ENCODE measurements at places on chromosomes 16 and 17.

DNA sequence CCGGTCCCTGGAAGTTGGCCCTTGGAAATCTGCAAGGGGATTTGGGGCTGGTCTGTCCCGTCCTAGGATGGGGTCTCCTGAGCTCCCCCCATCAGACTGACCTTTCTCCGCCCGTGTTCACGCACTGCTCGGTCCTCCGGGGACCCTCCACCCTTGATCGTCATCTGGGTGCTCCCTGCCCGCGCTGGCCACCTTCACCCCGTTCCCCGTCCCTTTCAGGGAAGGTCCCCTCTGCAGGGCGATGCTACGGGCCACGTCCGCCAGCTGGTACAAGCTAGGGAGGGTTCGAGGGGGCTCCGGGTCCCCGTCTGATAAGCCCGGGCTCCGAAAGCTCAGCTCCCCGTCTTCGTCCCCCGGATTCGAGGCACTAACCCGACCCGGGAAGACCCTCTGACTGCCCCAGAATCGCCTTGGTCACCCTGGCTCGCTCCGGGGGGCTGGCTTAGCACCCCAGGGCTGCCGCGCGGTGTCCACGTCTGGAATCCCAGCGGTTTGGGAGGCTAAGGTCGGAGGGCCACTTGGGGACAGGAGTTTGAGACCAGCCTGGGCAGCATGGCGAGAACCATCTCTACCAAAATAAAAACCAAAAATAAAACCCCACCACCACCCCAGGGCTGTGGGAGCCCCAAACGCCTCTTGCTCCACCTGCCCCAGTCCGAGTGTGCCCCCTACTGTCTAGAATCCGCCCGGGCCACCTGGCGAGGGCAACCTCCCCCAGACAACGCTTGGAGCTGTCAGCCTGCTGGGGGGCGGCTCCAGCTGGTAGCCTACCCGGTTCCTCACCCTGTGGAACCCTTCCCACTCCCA is 1.1 kb upstream of the SLC43A2 start:
- DNase-seq = peak; percentile 3

GRCh38 chr17:54368906-54369305 is 531.7 kb upstream of the TOM1L1 start:
- no peak for DNase-seq

GRCh38 chr16:70759666-70760065 is 41.3 kb downstream of the VAC14 start:
- DNase-seq = no peak

DNA sequence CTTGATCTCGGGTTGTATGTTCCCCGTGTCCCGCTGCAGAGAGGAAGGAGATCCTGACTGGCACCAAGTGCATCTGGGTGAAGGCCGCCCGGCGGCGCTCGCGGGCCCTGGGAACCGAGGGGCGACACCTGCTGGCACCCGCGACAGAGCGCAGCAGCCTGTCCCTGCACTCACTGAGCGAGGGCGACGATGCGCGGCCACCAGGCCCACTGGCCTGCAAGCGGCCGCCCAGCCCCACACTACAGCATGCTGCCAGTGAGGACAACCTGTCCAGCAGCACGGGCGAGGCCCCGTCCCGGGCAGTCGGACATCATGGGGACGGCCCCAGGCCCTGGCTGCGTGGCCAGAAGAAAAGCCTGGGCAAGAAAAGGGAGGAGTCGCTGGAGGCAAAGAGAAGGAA is 7.5 kb downstream of the BTBD17 start:
- DNase-seq = no peak

DNA sequence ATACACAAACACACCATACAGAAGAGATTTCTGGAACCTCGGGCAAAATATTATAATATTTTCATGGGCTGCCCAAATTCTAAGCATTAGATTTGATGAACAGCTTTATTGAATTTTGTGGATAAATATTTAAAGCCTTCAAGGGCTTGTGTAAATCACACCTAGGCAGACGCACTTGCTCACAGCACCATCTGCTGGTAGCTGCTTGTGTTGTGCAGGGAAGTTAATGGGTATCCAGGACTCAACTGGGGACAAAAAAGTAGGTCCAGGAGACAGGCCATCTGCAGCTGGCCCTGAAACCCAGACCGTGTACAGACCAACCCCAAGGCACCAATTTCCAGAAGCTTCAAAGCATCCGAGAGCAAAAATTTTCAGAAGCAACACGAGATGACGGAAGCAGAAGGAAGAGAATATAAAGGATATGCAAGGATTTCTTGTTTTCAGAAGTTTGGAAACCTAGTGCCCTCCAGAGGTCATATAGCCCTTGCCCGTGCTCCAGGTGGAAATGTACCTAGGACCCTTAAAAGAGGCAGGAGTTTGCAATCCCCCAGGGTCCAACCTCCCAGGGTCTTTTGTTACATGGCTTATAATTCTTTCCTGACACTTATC is 140.0 kb downstream of the CHD9NB start:
- peak; percentile 80 for DNase-seq

DNA sequence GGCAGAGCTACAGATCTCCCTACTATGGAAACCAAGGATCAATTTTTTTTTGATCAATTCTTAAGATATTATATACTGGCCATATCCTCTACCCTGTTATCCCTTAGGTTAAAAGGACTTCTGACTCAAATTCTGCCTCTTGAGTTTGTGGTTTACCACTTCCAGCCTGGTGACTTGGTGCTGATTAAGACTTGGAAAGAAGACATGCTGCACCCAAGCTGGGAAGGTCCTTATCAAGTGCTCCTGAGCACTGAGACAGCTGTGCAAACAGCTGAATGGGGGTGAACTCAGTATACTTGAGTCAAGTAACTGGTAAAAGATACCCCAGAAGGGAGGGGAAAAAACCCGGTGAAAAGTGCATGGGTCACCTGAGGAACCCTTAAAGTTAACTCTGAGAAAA is 20.5 kb upstream of the SPACA3 start:
- no peak for DNase-seq

- no peak for DNase-seq
These were observed 718 bp downstream of the ATP2A3 start for GRCh38 chr17:3963237-3964201.

- DNase-seq = peak; percentile 73
These were observed at the start of the genes CNTD1 and COA3 for GRCh38 chr17:42798383-42799380. Gene CNTD1 (plus strand): TSS chr17:42798861. CDS start chr17:42799068, 207 bp downstream. Gene COA3 (minus strand): TSS chr17:42798704. CDS start chr17:42798681, 23 bp downstream.

DNA sequence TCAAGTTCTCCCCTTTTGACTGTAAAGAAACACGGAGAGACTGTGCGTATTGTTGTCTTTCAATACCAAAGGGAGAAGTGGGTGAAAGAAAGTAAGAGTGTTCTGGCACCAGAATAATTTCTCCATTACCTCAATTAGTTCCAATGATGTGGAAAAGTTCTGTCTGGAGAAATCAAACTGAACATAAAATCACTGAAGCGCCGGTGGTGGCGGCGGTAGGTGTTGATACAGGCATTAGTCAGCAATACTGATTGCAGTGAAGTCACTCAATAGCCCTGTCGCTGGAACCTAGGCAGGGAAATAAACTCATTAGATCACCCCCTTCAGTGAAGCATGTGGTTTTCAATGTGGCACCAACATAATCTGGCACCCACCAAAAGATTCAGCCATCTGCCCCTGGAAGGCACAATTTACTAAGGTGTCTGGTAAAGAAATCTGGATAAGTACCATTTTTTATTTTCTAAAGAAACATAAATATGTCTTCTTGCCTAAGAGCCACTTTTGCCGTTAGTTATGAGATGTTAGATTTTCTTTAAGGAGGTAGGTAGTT is 274.2 kb upstream of the SOX9 start:
- peak; percentile 69 for DNase-seq
